WTC11 (cell line): ENCODE measurements at places on chromosomes 12 and 14. TPM values are rescaled to one million over a fixed set of nuclear protein-coding genes. Genes with fewer than 3 reads are reported as not detected.

ARMH4 gene
- total RNA-seq = 11.8 to 12.2 TPM (median 12.1 TPM) in 3 replicates

EML1 gene
- 10.9 to 16.1 TPM (median 11.4 TPM) in 3 replicates for total RNA-seq

POTEG gene
- not detected in 3 replicates for total RNA-seq

ADAMTS20 gene
- 6.0 to 7.4 TPM (median 7.2 TPM) in 3 replicates for total RNA-seq

PIWIL1 gene
- total RNA-seq = not detected in 3 replicates

ANKS1B gene
- 5.4 to 6.7 TPM (median 5.8 TPM) in 3 replicates for total RNA-seq

TSHR gene
- total RNA-seq = 0.16 TPM in 1 of 3 replicates, not detected in the others

ACVRL1 gene
- 0.64 to 1.5 TPM (median 0.98 TPM) in 3 replicates for total RNA-seq

CATSPERB gene
- 0.11 TPM in 2 of 3 replicates, not detected in the other for total RNA-seq

- peak overlapping the region; percentile 86 for H3K27ac ChIP-seq
- no peaks in the 10 kb centered on the region for H3K27me3 ChIP-seq
- H3K4me3 ChIP-seq = peak overlapping the region; percentile 19; the same call in 1 of the 2 replicates
- peaks cover 29% of the 10 kb centered on the region for H3K36me3 ChIP-seq
- peaks cover 67% of the 10 kb centered on the region for H3K4me1 ChIP-seq
These were observed 9.0 kb downstream of the ACTN1 start for GRCh38 chr14:68970038-68970612.

GRCh38 chr14:53411125-53411524, 258.0 kb upstream of the DDHD1 start:
- H3K27me3 ChIP-seq = no peaks in the 10 kb centered on the region
- DNase-seq = no peak
- H3K36me3 ChIP-seq = peaks cover 3% of the 10 kb centered on the region
- H3K4me3 ChIP-seq = no peak overlapping the region

DNA sequence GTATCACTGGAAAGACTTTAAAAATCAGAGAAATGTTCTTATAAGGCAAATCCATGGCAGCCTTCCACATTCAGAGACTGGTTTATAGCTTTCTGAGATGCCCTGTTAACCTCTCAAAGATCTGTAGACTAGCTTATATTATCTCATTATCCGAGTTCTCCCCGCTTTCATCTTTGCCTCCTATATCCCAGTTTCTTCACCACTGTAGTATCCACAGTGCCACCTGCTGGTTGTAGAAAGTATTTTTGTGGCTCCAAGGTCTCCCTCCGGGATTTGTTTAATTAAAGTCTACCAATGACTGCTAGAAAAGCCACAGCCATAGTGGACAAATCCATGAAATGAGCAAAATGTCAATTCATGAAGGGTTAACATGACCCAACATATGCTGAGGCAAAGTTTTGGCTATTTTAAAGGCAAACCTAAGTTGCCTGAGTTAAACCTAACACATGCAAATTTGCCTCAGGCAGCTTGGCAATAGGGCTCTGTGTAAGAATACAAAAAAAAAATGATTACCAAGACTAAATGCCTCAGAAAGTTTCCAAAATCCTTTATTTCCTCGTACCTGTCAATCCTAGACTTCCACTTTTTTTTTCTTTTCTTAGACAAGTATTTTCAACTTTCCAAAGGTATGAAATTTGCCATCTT, 218.8 kb upstream of the BMP4 start:
- peak; percentile 74 for DNase-seq
- H3K36me3 ChIP-seq = no peaks in the 10 kb centered on the region
- H3K27ac ChIP-seq = no peak overlapping the region
- no peaks in the 10 kb centered on the region for H3K27me3 ChIP-seq
- no peaks in the 10 kb centered on the region for H3K4me1 ChIP-seq
- no peak overlapping the region for H3K4me3 ChIP-seq

GRCh38 chr12:72406111-72406510, 133.9 kb downstream of the TRHDE start:
- no peaks in the 10 kb centered on the region for H3K27me3 ChIP-seq
- no peak overlapping the region for H3K4me3 ChIP-seq
- H3K4me1 ChIP-seq = no peaks in the 10 kb centered on the region
- no peaks in the 10 kb centered on the region for H3K36me3 ChIP-seq

GRCh38 chr12:50365709-50366406, 30.6 kb downstream of the FAM186A start:
- DNase-seq = no peak
- H3K27me3 ChIP-seq = no peaks in the 10 kb centered on the region
- H3K4me3 ChIP-seq = no peak overlapping the region
- H3K36me3 ChIP-seq = no peaks in the 10 kb centered on the region
- H3K4me1 ChIP-seq = no peaks in the 10 kb centered on the region

DNA sequence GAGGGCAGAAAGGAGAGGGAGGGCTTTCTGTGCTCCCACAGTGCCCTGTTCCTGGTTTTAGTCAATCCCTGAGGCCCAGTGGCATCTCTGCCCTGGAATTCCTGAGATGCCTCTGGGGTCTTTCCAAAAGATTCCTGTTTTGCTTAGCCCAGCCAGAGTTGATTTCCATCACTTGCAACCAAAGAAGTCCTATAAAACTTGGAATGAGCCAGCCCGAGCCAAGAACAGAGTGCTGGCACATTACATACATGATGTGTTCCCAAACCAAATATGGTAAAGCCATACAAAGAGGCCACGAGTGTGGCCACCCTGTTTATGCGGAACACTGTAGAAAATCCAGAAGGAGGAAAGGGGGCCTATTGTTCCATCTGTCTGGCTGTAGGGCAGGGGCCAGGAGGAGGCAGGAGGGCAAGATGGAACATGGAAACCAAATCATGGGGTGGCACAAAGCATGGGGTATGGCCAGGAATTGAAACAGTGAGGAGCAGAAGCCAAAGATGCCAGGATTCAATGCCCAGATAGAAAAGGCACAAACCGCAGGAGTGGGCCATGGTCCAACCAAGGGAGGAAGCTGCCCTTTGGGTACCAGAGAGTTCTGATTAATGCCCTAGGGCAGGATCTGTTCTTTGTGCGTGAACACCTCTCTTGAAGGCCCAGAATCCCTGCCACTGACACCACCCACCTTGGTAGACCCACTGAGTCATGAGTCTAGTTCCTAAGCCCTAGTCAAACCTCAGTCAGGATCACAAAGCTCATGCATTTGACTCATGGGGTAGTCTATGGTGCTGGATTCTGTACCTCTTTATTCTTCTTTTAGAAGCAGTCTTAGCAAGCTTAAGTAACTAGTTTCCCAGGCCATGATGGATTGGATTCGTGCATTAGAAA, 75.2 kb downstream of the LRRC74A start:
- H3K27me3 ChIP-seq = no peaks in the 10 kb centered on the region
- H3K36me3 ChIP-seq = peaks cover 17% of the 10 kb centered on the region; the same call in 1 of the 2 replicates
- H3K4me1 ChIP-seq = peaks cover 8% of the 10 kb centered on the region
- DNase-seq = no peak
- H3K4me3 ChIP-seq = no peak overlapping the region

DNA sequence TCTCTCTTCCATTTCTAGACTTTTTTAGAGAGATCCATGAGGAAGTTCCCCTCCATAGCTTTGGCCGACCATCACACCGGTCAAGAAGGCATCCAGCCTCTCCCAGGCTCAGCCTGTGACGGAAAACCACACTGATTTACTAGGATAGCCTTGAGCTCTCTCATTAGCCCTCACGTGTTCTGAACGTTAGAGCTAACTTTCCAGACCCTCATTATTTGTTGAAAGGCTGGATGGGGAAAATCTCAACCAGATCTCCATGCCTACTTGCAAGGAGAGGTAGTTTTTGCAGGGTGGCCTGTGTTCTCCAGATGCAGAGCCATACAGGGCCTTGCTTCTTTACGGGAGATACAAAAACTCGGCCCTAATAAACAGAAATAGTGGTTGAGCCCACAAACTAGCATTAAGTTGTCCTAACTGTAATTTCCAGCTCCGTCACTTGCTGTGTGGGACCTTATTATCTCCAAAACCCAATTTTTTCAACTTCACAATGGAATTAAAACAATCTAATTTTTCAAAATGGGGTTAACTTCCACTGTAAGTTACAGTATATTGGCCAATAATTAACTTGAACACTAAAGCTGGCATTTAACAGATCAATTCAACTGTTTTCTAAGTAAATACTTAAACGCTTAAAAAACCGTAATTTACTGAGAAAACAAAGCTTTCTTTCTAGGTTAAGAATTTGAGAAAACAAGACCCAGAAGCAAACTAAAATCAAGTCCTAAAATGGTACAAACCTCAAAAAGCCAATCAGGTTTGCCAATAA, 65.3 kb downstream of the KLHL28 start:
- H3K4me1 ChIP-seq = peaks cover 15% of the 10 kb centered on the region
- no peaks in the 10 kb centered on the region for H3K36me3 ChIP-seq
- no peak overlapping the region for H3K27ac ChIP-seq
- DNase-seq = no peak
- H3K4me3 ChIP-seq = peak overlapping the region; percentile 80
- peaks cover 9% of the 10 kb centered on the region for H3K27me3 ChIP-seq

DNA sequence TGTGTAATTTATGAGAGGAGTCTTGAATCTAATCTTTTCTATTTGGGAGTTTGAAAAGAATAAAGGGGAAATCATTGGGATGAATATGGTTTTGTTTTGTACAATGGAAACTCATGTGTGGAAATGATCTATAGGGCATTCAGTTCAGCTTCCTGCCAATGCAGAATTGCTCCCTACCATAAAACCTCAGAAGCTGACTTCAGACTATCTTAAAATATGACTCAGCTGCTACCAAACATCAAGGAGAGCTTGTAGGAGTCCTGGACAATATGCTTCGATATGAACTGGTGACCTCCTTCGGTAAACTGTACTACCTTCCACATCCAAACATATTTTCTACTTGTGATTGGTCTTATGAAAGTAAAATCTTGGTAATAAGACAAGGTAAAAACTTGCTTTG, 160.6 kb downstream of the CAPZA3 start:
- peaks cover 3% of the 10 kb centered on the region; the same call in 1 of the 2 replicates for H3K36me3 ChIP-seq
- H3K4me3 ChIP-seq = no peak overlapping the region
- H3K4me1 ChIP-seq = peaks cover 31% of the 10 kb centered on the region
- H3K27ac ChIP-seq = no peak overlapping the region
- no peaks in the 10 kb centered on the region for H3K27me3 ChIP-seq

DNA sequence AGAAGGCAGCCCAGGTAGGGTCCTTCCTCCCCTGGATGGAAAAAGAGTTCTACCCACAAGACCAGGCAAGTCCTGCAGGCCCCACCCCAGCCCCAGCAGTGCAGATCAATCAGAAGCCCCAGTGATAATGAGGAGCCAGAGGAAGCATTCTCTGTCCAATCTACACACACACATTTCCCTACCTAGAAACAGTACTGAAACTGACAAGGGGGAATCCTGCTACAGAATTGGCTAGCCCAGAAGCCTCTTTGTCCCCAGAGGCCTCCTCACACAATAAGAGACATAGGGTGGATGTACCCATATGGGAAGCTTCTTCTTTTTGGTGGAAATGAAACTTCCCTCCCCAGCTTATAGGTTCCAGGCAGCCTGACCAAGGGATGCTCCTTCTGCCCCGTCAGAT, 9.9 kb downstream of the FSCB start:
- no peak for DNase-seq
- no peaks in the 10 kb centered on the region for H3K27me3 ChIP-seq
- H3K36me3 ChIP-seq = no peaks in the 10 kb centered on the region
- H3K4me3 ChIP-seq = no peak overlapping the region
- H3K4me1 ChIP-seq = no peaks in the 10 kb centered on the region
- no peak overlapping the region for H3K27ac ChIP-seq

GRCh38 chr12:72074065-72074464, 135.4 kb downstream of the TPH2 start:
- no peak overlapping the region for H3K27ac ChIP-seq
- peaks cover 4% of the 10 kb centered on the region for H3K4me1 ChIP-seq
- H3K27me3 ChIP-seq = peaks cover 4% of the 10 kb centered on the region
- no peak for DNase-seq
- peaks cover 37% of the 10 kb centered on the region for H3K36me3 ChIP-seq
- H3K4me3 ChIP-seq = no peak overlapping the region

DNA sequence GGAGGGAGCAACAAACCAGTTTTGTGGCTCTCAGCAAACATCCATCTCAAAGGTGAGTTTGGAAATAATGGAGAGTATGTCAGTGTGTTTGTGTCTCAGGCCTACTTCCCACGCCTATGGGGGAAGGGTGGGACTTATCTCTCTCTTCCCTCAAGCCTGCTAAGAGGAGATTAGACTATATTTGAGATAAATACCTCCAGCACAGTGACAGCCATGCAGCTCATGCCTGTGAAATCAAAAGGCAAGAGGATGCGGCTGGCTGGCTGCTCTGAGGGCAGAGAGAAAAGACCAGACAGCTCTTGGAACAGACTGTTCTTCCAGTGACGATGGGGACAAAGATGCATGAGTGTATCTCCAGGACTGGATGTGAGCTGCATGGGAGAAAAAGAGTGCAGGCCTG, 14.7 kb upstream of the POC1B start:
- no peak for DNase-seq
- H3K27ac ChIP-seq = no peak overlapping the region
- peaks cover 9% of the 10 kb centered on the region for H3K4me1 ChIP-seq
- no peak overlapping the region for H3K4me3 ChIP-seq
- no peaks in the 10 kb centered on the region for H3K36me3 ChIP-seq

- H3K27ac ChIP-seq = no peak overlapping the region
- no peak overlapping the region for H3K4me3 ChIP-seq
- peaks cover 43% of the 10 kb centered on the region for H3K4me1 ChIP-seq
- no peaks in the 10 kb centered on the region for H3K27me3 ChIP-seq
These were observed 266.5 kb downstream of the PAWR start for GRCh38 chr12:79424109-79424721.

DNA sequence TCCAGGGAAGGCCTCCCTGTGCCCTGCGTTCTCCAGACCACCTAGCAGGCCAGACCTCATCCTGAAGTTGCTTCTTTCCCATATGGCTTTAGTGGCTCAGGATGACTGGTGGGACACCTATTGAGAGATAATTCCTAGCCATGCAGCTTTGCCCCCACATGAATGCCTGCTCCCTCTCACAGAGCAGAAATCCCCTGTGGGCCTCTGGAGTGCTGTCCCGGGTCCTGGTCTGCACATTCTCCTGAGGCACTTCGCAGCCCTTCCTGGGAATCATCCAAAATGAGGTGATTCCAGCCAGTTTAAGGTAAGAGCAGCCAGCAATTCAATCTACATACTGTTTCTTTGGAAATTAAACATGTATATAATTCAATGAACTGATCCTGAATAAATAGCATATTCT, 135.9 kb downstream of the GPR65 start:
- H3K4me3 ChIP-seq = no peak overlapping the region
- H3K27me3 ChIP-seq = no peaks in the 10 kb centered on the region; the same call in 1 of the 2 replicates
- no peak overlapping the region for H3K27ac ChIP-seq
- H3K4me1 ChIP-seq = peaks cover 7% of the 10 kb centered on the region
- no peaks in the 10 kb centered on the region for H3K36me3 ChIP-seq

GRCh38 chr14:23124337-23124954, 5.4 kb upstream of the CEBPE start:
- H3K36me3 ChIP-seq = peaks cover 18% of the 10 kb centered on the region
- DNase-seq = no peak
- H3K4me3 ChIP-seq = no peak overlapping the region
- H3K27ac ChIP-seq = 0 out of 2 replicates have a peak overlapping the region, but pooled peaks have one; percentile 40

DNA sequence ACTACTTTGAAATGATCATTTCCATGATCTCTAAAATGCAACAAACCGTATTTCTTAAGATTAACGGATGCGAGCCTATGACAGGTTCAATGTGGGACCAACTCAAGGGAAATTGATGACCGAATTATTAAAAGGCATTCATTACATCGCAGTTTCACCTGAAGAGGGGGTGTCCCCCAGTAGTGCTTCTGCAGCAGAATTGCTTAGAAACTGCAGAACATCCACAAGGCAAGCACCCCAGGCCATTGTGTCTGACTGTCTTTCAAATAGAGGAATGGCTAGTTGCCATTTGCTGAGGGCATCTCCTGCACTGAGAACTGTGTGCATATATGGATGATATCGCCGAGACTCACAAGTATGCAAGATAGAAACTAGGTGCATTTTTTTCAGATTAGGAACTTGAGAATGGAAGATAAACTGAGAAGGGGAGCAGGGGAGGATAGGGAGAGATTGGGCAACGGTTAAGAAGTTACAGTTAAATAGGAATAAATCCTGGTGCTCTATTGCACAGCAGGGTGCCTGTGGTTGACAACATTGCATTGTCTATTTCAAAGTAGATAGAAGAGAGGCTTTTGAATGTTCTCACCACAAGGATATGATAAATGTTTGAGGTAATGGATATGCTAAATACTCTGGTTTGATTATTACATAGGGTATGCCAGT, 234.3 kb upstream of the PLEKHG7 start:
- H3K27me3 ChIP-seq = no peaks in the 10 kb centered on the region
- no peaks in the 10 kb centered on the region for H3K36me3 ChIP-seq
- no peak for DNase-seq
- no peak overlapping the region for H3K4me3 ChIP-seq
- peaks cover 62% of the 10 kb centered on the region for H3K4me1 ChIP-seq
